Psoas muscle (tissue), 8 donors: ENCODE measurements at places on chromosomes 6 and 20. TPM values are rescaled to one million over a fixed set of nuclear protein-coding genes. Genes with fewer than 3 reads are reported as not detected.

GRCh38 chr6:88157106-88157505, 9.0 kb downstream of the CNR1 start:
- no peaks in the 10 kb centered on the region for H3K36me3 ChIP-seq
- H3K4me1 ChIP-seq: no peaks in the 10 kb centered on the region
- H3K4me3 ChIP-seq: no peak overlapping the region

SRMS gene
- total RNA-seq: not detected

DNA sequence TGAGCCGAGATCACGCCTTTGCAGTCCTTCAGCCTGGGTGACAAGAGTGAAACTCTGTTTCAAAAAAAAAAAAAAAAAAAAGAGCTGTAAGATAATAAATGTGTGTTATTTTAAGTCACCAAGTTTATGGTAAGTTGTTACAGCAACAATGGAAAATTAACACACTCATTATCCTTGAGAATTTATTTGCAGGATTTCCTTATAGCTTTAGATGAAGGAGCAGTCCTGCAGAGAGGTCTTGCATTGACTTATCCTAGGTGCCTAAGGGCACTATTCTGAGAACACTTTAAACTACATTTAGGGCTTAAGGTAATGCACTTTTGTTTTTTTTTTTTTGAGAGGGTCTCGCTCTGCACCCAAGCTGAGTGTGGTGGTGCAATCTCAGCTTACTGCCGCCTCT, 13.8 kb upstream of the SCAF8 start:
- no peak for DNase-seq
- no peaks in the 10 kb centered on the region for H3K27me3 ChIP-seq
- no peak overlapping the region for H3K4me3 ChIP-seq
- no peaks in the 10 kb centered on the region for H3K4me1 ChIP-seq

GRCh38 chr6:42264162-42264851, 46.6 kb upstream of the MRPS10 start:
- no peak overlapping the region for H3K4me3 ChIP-seq
- no peak for DNase-seq

DNA sequence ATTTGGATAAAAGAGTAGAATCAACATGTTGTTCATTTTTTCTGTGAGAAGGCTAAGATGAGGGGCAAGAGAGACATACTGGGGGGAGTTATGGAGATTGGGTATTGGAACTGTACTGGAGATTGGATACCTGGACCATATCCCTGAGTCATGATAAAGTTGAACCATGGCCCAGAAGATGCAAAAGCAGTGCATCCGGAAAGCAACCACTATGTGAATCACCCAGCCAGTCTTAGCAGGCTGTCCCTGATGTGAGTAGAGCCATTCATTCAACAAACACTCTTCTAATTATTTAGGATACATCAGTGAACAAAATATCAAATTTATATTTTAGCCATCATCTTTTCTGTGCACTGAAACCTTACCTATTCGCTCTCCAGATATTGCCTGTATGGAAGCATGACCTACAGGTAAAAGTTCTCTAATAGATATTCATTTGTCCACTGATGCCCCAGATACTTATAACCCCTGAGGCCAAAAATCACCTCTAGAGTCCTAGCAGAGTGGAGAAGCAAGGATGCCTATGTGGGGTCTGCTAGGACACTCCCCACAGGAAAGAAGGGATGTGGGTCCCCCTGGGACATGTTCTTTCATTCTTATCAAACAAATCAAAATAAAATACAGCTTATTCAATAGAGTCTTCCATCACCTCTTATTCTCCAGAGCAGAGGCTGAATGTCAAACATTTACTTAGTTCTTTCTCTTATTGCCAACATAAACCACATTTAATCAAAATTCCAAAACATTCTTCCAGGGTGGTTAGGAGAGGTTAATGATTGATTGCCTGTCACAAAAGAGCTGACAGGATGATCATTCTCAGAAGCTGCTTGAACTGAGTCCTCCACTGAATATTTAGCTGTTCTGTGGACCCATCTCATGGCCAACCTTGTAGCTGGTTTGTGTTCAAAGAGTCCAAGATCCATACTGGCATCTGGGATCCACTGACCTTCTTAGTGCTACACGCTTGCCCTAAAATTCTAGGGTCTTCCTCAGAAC, 37.0 kb upstream of the PKHD1 start:
- no peak overlapping the region for H3K4me3 ChIP-seq
- no peaks in the 10 kb centered on the region for H3K27me3 ChIP-seq
- no peak for DNase-seq
- H3K4me1 ChIP-seq: peaks cover 5% of the 10 kb centered on the region
- no peaks in the 10 kb centered on the region for H3K36me3 ChIP-seq

GRCh38 chr20:5885866-5886265, 64.5 kb downstream of the TRMT6 start:
- H3K27ac ChIP-seq: peak overlapping the region; percentile 92
- no peaks in the 10 kb centered on the region for H3K36me3 ChIP-seq
- H3K4me3 ChIP-seq: no peak overlapping the region
- peaks cover 21% of the 10 kb centered on the region for H3K4me1 ChIP-seq
- H3K27me3 ChIP-seq: no peaks in the 10 kb centered on the region

GRCh38 chr6:65707126-65707826, at the start of gene EYS:
Gene EYS, minus strand, starts transcription at chr6:65707226. Its CDS starts 211,816 bp downstream, at chr6:65495410.
- no peak for DNase-seq
- H3K27me3 ChIP-seq: no peaks in the 10 kb centered on the region
- no peaks in the 10 kb centered on the region for H3K4me1 ChIP-seq
- no peak within 1 kb of the TSS for H3K4me3 ChIP-seq
- H3K27ac ChIP-seq: no peak within 1 kb of the TSS
- H3K36me3 ChIP-seq: no peaks in the 10 kb centered on the region

DNA sequence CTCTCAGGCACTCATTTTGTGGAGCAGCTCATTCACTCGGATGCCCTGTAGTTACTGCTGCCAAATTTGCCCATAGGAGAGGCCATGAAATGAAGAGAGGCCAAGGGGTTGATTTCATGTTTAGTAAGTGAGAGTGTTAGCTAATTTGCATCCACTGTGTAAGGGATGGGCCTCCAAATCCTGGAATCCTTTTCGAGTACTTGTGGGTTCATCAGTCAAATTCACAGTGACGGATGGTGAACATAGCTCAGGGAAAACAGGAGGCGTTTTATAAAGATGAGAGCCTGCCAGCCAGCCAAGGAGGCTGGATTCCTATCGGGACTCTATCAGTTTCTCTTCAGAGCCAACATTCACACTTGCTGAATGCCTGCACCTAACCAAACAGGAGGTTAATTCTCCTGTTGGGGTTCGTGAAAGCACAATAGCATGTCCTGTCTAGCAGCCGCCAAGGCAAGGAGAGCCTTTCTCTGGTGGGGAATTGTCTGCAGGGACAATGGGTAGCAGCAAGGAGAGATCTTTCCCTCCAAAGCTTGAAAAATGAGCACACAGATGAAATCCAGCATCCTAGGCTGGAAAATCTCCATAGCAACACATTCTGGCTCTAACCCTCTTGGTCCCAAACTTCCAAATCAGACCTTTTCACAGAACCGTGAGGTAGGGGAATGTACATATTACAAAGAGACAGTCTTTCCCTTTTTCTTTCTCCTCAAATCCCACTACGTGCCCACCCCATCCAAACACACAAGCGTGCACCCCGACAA, 231.4 kb upstream of the ECI2 start:
- H3K4me3 ChIP-seq: no peak overlapping the region
- no peaks in the 10 kb centered on the region for H3K27me3 ChIP-seq
- peaks cover 33% of the 10 kb centered on the region for H3K4me1 ChIP-seq
- H3K27ac ChIP-seq: no peak overlapping the region
- DNase-seq: no peak

TBCC gene
- total RNA-seq: 18.8 TPM

C6orf58 gene
- total RNA-seq: not detected

KLC4 gene
- total RNA-seq: 20.9 TPM

GRCh38 chr6:41374618-41375590, 39.5 kb downstream of the NCR2 start:
- no peaks in the 10 kb centered on the region for H3K36me3 ChIP-seq
- peaks cover 90% of the 10 kb centered on the region for H3K27me3 ChIP-seq
- H3K4me3 ChIP-seq: peak overlapping the region; percentile 9
- H3K4me1 ChIP-seq: peaks cover 16% of the 10 kb centered on the region

DNA sequence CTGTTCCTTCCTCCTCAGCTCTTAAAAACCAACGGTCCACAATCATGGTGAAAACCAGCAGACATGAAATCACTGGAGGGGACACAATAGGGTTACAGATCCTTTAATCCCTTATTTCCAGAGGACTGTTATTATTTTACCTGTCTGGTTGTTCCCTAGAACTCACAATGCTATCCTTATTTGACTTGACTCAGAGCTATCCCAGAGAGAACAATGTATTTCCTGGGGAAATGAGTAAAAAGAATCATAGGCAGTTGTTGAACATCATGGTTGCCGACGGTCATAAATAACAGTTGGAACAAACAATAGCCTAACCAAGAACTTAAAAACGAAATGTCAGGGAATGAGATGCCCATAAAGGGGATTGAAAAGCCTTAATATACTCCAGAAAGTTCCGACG, 9.3 kb downstream of the OR2H1 start:
- H3K4me3 ChIP-seq: no peak overlapping the region
- no peaks in the 10 kb centered on the region for H3K27me3 ChIP-seq
- DNase-seq: no peak
- no peaks in the 10 kb centered on the region for H3K4me1 ChIP-seq
- no peak overlapping the region for H3K27ac ChIP-seq
